ENCODE measurements at places on chromosomes 2 and 18.

DNA sequence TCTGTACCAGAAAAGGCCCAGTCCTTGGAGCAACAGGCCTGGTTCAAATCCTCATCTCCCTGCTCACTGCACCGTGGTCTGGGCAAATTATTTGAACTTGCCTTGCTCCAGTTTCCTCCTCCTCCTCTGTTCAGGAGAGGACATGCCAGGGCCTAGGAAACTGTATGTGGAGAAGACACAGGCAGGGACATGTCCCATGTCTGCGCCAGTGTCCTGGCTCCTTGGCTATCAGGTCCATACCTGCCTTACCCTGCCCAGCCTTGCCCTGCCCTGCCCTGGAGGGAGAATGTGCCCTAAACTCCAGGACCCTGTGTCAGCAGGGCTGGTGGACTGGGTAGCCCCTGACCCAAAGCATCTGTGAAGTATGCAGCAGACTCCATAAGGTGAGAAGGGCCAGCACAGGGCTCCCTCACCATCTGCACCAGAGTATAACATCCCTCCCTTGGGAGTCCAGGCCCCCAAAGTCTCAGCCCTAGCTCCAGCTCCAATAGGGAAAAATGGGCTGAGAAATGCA, 165.3 kb downstream of the GALNT1 start:
- no peak for DNase-seq

DNA sequence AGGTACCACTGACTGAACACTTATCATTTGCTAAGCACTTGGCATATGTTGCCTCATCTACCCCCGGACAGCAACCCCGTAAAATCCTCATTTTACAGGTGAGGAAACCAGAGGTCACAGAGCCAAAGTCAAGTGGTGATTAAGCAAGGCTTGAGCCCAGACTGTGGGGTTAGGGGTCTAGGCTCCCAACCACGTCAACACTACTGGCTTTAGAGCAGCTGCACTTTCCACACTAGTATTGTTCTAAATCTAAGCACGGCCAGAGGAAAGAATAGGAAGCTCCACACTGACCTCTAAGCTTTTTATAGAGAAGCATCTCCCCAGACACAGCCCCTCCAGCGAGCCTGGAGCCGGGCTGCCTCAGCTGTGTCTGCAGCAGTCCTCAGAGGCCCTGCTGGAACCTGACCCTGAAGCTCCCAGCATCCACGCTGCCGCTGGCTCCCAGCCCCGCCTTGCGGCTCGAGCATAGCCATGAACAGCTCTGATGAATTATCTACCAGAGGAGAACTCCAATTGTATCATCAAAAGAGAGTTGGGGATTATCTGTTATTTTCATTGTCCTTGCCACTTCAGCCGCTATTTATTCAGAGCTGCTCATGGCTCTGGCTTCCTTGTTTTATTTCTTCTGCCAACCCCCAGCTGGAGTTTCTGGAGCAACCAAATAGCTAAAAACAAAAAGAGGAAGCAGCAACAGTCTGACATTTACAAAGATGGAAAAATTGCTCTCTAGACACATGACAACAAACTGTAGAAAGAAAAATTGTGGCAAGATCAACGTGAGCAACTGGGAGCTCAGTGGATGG, 62.2 kb upstream of the RTN4 start:
- no peak for DNase-seq

DNA sequence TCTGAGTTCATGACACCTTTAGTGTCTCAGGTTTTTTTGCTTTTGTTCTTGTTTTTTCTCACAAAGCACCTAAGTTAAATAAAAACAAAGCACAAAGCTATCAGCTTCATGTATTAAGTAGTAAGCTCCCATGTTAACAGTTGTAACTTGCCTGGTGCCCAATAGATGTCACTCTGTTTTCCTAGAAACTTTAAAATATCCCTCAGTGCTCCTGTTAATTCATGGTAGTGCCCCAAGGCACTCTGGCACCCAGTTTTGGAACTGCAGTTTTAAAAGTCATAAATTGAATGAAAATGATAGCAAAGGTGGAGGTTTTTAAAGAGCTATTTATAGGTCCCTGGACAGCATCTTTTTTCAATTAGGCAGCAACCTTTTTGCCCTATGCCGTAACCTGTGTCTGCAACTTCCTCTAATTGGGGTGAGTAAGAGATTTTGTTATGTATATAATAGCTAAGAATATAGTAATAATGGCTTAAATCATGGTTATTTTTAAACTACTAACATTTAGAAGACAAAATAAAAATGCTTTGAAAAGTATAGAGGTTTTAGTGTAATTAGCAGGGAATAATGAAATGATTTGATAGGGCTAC, 555.0 kb upstream of the TMEFF2 start:
- DNase-seq, result no peak

DNA sequence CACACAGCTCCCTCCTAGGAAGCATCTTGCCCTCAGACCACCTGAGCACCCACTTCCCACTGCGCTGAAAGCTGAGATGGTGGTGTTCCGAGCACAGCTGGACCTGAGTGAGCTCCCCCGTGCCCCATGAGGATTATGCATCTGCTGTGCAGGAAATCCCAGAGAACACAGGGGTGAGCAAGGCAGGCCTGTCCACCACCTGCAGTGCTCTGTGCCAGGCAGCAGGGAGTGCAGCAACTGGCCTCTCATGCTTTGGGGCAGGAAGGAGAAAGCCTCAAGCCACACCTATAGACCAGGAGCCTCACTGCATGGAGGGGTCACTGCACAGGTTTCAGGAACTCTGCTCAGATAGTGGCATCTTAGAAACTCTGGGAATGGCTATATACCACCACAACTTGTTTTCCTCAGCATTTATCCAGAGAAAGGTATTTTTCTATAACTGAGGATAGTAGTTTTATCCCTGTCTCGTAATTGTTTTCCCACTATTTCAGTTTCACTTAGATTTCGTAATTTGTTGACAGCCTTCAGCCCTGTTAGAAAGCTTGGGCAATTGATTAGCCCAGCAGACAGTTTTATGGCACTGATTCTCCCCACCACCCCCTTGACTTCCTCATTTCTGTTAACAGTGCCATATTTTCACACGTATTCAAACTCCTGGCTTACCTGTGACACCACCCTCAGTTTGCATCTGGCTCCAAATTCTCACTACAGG, 144.3 kb upstream of the DAPL1 start:
- no peak for DNase-seq

GRCh38 chr2:112869258-112869842, 32.8 kb upstream of the IL1B start:
- peak; percentile 23 for DNase-seq

- DNase-seq, result no peak
These were observed 16.8 kb downstream of the ZNF532 start for GRCh38 chr18:58881477-58881876.

DNA sequence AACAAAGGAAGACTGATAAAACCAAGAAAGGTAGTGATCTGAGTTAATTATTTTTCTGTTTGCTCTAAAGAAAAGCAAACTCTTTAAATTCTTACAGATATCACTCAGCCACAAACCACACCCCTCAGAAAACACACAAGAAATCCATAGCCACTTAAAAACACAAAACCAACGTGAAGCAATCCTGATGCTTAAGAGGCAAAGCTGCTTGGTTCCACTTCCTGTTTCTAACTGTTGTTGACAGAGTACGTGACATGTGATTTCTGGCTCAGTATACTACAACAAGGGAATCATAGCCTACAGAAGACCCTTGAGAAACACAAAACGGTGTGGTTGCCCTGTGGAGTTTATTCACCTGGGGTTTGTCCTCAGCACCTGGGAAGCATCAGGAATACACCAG, 240.9 kb upstream of the APCDD1 start:
- peak; percentile 74 for DNase-seq

- DNase-seq, result no peak
These were observed 112.6 kb downstream of the CERS6 start for GRCh38 chr2:168568476-168569267.

DNA sequence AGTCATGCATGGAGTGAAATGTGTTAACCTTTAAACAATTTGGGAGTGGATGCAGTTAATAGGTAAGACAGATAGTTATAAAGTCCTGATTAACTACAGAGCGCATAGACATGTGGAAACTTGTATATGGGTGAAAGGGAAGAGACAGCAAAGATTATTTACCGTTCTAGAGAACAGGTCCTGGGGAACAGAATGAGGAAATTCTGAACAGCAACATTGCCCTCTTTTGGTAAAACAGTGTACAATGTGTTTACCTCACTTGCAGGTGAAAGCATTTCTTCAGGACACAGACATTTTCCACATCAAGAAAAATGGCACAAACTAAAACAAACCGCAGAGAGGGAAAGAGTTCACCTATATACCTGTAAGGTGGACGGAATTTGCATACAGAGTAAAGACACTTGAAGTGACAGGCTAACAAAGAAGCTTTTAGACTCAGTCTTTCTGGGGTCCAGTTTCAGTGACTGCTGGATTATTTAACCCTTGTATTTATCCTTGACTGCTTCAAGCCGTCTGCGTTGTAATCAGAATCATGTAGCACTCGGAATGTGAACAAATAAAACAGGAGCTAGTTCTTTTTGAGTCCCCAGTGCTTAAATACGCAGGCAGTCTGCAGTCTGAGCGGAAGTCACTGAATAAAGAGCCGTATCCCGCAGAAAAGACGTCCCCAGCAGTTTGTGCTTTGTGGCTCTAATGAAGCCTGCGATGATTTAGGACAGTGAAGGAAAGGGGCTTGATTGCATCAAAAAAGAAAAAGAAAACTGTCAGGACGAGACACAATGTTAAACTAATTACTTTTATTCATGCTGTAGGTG, 364.8 kb upstream of the GALNT5 start:
- no peak for DNase-seq

DNA sequence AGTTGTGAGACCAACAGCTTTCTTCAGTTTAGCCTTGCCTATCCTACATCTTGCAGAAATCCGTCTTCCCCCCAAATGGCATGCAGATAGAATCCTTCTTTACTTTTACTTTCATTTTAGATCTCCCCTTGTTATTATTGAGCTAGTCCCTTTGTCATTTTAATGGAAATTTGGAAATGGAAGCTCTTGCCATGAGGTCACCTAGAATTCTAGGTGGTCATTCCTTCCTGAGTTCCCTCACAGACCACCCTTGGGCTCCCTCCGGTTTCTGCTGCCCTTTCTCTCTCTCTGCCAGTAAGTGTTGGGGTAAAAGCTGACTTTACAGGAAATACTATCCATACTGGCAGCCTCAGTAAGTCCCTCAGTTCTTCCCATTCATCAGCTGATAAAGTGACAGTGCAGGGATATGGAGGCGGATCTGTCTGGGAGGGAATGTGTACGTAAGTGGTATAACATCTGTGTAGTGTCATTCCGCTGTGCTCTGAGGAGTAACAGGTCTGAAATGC, 30.2 kb downstream of the ARHGAP25 start:
- DNase-seq, result no peak

GRCh38 chr2:187917535-187917934, 363.3 kb upstream of the TFPI start:
- DNase-seq, result no peak

DNA sequence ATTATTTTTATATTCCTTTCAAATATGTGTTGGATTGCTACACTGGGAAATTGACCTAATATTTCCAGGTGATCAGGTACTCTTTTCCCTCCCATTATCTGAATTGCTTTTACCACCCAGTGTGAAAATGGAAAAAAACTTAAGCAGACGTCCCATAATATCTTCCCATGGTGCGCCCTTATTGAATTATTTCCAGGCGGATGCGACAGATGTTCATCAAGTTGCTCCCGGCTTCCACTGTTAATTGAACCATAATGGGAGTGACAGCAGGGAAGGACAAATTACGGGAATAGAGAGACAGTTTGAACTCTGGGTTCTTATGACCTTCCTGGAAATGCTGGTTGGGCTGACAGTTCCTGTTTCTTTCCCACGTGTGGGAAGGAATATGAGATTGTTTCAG, 93.3 kb downstream of the THSD7B start:
- no peak for DNase-seq

GRCh38 chr18:62325806-62326645, 916 bp downstream of the TNFRSF11A start:
- no peak for DNase-seq

GRCh38 chr2:34570266-34570872, 971.3 kb upstream of the FAM98A start:
- no peak for DNase-seq

GRCh38 chr2:147363181-147363580, 481.6 kb upstream of the ACVR2A start:
- DNase-seq, result no peak

GRCh38 chr2:222939208-222939856, 78.5 kb downstream of the ACSL3 start:
- peak; percentile 5 for DNase-seq

GRCh38 chr2:90209009-90209408, 1517.5 kb downstream of the RPIA start:
- no peak for DNase-seq

DNA sequence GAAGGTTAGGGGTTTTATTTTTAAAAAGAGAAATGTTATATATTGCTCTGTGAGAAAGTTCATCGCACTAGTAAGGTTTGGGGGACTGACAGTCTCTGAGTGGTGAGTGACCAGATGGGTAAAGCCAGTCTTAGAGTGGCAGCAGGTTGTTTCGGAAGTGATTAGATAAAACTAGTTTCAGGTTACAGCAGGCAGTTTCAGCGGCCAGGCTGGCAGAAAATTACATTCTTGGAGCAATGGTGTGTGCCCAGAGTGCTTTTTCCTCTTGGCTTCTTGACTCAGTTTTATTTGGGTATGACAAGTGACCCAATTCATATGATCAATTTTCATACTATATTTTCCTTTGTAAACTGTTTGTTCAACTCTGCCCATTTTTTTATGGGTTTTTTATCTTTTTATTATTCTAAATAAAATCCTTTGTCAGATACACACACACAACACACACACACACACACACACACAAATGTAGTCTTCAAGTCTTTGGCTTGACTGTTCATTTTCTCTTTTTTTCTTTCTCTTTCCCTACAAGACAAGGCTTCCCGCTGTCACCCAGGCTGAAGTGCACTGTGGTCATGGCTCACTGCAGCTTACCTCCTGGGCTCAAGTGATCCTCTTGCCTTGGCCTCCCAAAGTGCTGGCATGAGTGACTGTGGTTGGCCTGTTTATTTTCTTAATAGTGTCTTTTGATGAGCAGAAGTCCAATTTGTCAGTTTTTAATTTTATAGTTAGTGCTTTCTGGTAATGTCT, 30.9 kb downstream of the RALBP1 start:
- DNase-seq, result no peak

DNA sequence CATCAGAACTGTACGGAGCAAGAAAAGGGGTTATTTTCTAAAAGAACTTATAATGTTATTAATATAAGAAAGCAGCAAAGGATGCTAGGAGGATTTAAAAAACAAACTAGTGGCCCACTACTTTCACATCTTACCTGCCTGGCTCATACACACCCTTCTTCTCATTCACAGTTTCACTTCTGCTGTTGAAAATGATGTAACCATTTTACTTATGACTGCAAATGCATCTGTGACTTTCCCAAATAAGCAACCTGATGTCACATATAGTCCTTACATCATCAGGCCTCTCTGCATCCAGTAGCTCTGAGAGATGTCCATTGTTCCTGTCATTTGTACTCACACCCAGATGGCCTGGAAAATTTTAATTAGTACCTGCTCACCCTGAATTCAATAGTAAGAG, 101.8 kb upstream of the MYO3B start:
- no peak for DNase-seq

GRCh38 chr2:19899985-19900930, 1.5 kb downstream of the TTC32 start:
- peak; percentile 24 for DNase-seq

GRCh38 chr2:226760412-226761194, 39.0 kb downstream of the IRS1 start:
- DNase-seq, result no peak

- no peak for DNase-seq
These were observed 16.7 kb downstream of the IL1R1 start for GRCh38 chr2:102159295-102159694.

All from T-helper 1 cell (primary cell).